Endodermal cell (in vitro differentiated cells): ENCODE measurements at places on chromosomes 5 and 9. TPM values are rescaled to one million over a fixed set of nuclear protein-coding genes. Genes with fewer than 3 reads are reported as not detected.
A peak's percentile ranks its signal among the peaks of the same experiment; 100 is the strongest.

The SLC28A3 gene
- 0.11 TPM in 1 of 2 replicates, not detected in the other for total RNA-seq

The IFNK gene
- total RNA-seq = not detected in 2 replicates

The SYK gene
- 2.5 and 2.7 TPM in 2 replicates for total RNA-seq

The FOXE1 gene
- total RNA-seq = not detected in 2 replicates

The ALDH7A1 gene
- 124 and 133 TPM in 2 replicates for total RNA-seq

The MLANA gene
- not detected in 2 replicates for total RNA-seq

The SV2C gene
- total RNA-seq = not detected in 2 replicates

The FIBCD1 gene
- total RNA-seq = 1.9 to 3.6 TPM (median 2.8 TPM) in 3 replicates

The S1PR3 gene
- 86.8 and 95.2 TPM in 2 replicates for total RNA-seq

The SHOC1 gene
- total RNA-seq = not detected in 3 replicates

The OSMR gene
- total RNA-seq = 4.0 to 4.4 TPM (median 4.1 TPM) in 3 replicates

The TRPM6 gene
- 1.7 and 2.2 TPM in 2 replicates for total RNA-seq

The MYORG gene
- 35.7 to 58.8 TPM (median 56.7 TPM) in 3 replicates for total RNA-seq

The RNF44 gene
- total RNA-seq = 173 and 176 TPM in 2 replicates

DNA sequence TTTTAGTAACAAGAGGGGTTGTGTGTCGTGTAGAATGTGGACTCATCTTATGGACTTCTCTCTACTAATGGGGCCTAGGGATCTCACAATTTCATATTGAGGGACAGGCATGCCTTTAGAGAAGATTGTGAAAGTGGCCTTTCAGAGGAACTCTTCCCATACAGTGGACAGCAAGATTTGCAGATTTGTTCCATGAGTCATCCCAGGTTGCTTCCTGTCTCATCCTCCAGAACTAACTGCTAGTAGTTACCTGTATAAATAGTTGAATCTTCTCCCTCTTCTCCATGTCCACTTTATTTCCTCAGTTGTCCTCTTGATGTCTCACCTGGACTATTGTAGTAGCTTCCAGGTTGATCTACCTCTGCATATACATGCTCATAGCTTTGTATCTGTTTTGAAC lies 997.5 kb upstream of the CTNND2 start:
- no peaks in the 10 kb centered on the region for H3K36me3 ChIP-seq
- H3K27ac ChIP-seq = no peak overlapping the region
- H3K27me3 ChIP-seq = no peaks in the 10 kb centered on the region
- DNase-seq = no peak
- no peaks in the 10 kb centered on the region for H3K4me1 ChIP-seq

- H3K27ac ChIP-seq = no peak overlapping the region
- peak overlapping the region; percentile 75 for H3K4me3 ChIP-seq
- peak; percentile 81 for DNase-seq
Observed at GRCh38 chr9:122218935-122219855, 9.6 kb downstream of the LHX6 start.

GRCh38 chr5:87499478-87500410 lies 87.0 kb upstream of the CCNH start:
- no peaks in the 10 kb centered on the region for H3K36me3 ChIP-seq
- H3K4me3 ChIP-seq = no peak overlapping the region
- H3K27me3 ChIP-seq = no peaks in the 10 kb centered on the region
- no peaks in the 10 kb centered on the region for H3K4me1 ChIP-seq
- DNase-seq = peak; percentile 45

- H3K27me3 ChIP-seq = peaks cover 55% of the 10 kb centered on the region
- no peak for DNase-seq
- no peak overlapping the region for H3K4me3 ChIP-seq
- no peaks in the 10 kb centered on the region for H3K4me1 ChIP-seq
- no peak overlapping the region for H3K27ac ChIP-seq
Observed at GRCh38 chr9:96183751-96184150, 118.2 kb downstream of the HSD17B3 start.

DNA sequence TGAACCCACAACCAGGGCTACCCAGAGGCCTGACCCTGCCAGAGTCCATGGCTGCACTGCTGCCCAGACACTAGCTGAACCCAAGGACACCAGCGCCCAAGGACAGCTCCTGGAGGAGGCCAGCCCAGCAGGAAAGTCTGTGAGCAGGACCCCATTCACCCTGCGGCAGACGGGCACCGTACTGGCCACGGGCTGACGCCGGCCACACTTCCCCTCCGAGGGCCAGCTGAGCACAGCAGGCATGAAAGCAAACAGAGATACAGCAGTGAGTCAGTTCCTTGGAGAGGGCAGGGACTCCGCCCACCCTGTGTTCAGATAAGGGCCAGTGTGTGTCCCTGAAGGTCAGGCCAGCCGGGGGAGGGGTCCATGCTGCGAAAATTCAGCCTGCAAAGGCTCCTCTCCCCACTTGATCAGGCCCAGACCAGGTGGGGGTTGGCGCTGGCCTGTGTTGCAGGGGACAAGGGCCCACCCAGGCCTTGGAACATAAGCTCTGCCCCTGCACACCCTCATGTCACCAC lies 3.2 kb downstream of the RNF208 start:
- DNase-seq = peak; percentile 81
- peaks cover 8% of the 10 kb centered on the region for H3K36me3 ChIP-seq
- H3K27ac ChIP-seq = no peak overlapping the region
- peaks cover 23% of the 10 kb centered on the region for H3K4me1 ChIP-seq

- no peak overlapping the region for H3K27ac ChIP-seq
- DNase-seq = no peak
- no peaks in the 10 kb centered on the region for H3K27me3 ChIP-seq
- H3K4me1 ChIP-seq = no peaks in the 10 kb centered on the region
Observed at GRCh38 chr9:15724016-15724415, 171.2 kb downstream of the CCDC171 start.

DNA sequence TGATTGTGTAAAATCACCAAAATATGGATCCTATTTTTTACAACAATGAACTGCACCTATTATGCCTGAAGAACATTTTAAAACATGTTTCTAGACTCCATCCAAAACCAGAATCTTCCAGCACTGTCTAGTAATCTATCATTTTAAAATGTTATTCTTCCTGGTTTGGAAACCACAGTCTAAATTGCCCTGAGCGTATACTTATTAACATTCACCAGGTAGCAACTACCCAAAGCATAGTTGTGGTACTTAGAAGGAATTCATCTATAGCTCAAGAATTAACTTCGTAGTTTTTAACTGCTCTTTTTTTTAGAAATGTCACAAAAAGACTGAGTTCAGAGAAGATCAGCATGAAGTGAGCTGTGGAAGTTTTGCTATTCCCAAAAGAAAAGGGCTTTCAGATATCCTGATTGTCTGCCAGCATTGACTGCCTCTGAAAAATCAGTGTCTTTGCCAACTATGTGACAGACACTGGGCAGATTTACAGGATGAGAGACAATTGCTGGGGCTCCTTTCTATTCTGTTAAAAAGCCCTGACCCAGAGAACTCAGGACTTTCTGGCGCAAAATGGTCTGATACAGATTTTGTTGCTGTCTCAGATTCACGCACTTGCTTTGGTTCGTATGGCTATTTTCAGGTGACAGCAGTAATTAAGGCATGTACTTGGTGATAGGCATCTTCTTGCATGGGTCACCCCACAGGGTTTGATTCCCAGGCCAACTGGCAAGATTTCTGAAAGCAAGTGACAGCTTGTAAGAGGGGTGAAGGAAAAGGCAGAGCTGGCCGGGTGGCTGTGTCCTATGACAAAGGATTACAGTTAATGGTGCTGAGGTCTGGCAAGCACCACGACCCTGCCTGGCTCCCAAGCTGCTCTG lies 152.5 kb upstream of the RAI14 start:
- H3K27ac ChIP-seq = no peak overlapping the region
- H3K27me3 ChIP-seq = no peaks in the 10 kb centered on the region
- H3K4me1 ChIP-seq = no peaks in the 10 kb centered on the region

DNA sequence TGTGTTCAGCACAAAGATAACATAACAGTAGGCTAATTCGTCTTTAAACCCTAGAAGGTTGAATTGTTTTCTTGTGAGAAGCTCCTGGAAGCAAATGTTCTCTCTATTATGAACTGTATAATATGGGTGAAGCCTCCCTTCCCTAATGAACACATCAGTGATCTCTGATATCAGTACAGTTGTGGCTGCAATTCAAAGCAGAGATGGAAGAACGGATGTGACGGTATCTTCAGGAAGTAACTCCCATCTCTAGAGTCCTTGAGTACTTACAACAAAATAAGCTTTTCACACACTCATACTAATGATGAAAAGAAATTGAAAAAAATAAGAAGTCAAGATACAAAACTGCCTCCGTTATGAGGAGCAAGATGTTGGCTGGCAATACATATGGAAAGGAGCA lies 4.5 kb downstream of the HCN1 start:
- H3K4me1 ChIP-seq = no peaks in the 10 kb centered on the region
- no peaks in the 10 kb centered on the region for H3K36me3 ChIP-seq
- H3K27ac ChIP-seq = no peak overlapping the region
- H3K4me3 ChIP-seq = no peak overlapping the region
- DNase-seq = no peak
- H3K27me3 ChIP-seq = peaks cover 36% of the 10 kb centered on the region

DNA sequence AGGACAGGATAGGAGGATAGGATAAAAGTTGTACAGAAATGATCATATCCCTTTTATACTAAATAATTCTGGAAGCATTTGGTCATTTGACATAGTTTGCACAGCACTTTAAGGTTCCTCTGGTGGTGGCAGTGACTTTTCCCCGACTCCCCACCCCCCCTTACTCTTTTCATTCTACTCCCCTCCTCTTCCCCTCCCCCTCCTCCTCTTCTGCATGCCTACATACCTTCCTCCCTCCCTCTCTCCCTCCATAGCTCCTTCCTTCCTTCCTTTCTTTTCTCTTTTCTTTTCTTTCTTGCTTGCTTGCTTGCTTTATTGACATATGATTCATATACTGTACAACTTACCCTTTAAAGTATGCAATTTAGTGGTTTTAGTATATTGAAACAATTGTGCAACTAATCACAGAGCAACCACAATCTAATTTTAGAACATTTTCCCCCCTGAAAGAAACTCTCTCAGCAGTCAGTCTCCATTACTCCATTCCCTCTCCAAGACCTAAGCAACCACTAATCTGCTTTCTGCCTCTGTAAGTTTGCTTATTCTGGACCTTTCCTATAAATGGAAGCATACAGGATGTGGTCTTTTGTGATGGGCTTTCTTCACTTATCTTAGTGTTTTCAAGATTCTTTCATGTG lies 159.0 kb downstream of the HACD4 start:
- no peak overlapping the region for H3K4me3 ChIP-seq
- H3K27ac ChIP-seq = no peak overlapping the region
- no peak for DNase-seq
- peaks cover 4% of the 10 kb centered on the region for H3K36me3 ChIP-seq
- H3K27me3 ChIP-seq = no peaks in the 10 kb centered on the region

GRCh38 chr5:94432499-94432898 lies 185.9 kb downstream of the KIAA0825 start:
- no peaks in the 10 kb centered on the region for H3K36me3 ChIP-seq
- no peaks in the 10 kb centered on the region for H3K27me3 ChIP-seq
- no peaks in the 10 kb centered on the region for H3K4me1 ChIP-seq
- DNase-seq = no peak
- H3K27ac ChIP-seq = no peak overlapping the region

- no peaks in the 10 kb centered on the region for H3K27me3 ChIP-seq
- H3K36me3 ChIP-seq = no peaks in the 10 kb centered on the region
- no peak overlapping the region for H3K4me3 ChIP-seq
- no peaks in the 10 kb centered on the region for H3K4me1 ChIP-seq
- H3K27ac ChIP-seq = no peak overlapping the region
Observed at GRCh38 chr9:31253800-31254762, 1130.4 kb upstream of the ACO1 start.

DNA sequence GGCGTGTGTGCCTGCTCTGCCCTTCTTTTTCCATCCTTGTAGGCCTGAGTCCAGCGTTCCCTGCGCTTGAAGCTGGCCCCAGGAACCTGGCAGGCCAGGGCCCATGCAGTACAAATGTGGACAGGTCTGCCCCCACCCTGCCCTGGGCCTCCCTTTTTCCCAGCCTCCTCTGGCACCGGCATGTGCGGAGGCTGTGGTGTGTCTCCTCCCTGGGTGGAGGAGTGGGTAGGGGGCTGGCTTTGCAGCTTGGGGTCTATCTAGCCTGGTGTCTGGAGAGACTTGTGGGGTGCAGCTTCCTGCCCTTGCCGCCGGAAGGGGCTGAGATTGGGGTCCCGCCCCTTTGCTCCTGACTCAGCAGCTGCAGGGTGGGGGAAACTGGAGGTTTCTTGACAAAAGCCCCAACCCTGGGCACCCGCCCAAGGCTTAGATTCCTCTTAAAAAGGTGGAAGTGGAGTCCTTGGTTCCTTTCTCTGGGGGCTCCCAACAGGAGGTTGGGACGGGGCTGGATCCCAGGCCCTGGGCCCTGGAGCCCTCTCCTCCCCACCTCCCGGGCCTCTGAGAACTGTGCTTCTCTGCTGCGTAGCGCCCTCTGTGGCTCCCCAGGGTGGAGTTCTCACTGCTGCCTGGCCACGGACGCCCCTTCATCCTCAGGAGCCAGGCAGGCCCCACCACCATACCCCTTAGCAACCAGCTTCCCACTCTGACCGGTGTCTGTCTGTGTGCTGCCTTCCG lies 18.0 kb downstream of the RXRA start:
- no peaks in the 10 kb centered on the region for H3K4me1 ChIP-seq
- H3K27me3 ChIP-seq = no peaks in the 10 kb centered on the region
- no peak overlapping the region for H3K27ac ChIP-seq
- H3K36me3 ChIP-seq = no peaks in the 10 kb centered on the region
- H3K4me3 ChIP-seq = no peak overlapping the region

- no peaks in the 10 kb centered on the region for H3K36me3 ChIP-seq
- peaks cover 3% of the 10 kb centered on the region for H3K4me1 ChIP-seq
- peaks cover 7% of the 10 kb centered on the region for H3K27me3 ChIP-seq
- H3K4me3 ChIP-seq = no peak overlapping the region
Observed at GRCh38 chr9:38096238-38096805, 27.3 kb upstream of the SHB start.

DNA sequence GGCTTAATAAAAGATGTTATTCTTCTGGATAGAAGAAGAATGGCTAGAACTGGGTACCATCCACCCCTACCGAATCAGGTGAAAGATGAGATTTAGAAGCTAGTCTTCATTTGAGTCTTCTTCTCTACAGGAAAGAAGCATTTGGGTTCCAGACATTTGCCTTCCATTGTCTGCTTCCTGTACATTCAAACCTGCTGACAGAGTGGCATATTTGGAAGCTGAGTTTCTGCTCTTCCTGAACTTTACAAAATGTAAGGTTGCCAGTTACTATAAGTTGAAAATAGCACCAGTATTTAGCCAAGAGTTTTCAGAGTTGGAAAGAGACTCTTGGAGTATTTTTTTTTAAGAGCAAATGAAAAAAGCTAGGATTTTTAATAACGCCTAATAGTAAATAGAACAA lies 525.4 kb upstream of the TLE4 start:
- H3K27ac ChIP-seq = no peak overlapping the region
- no peaks in the 10 kb centered on the region for H3K36me3 ChIP-seq
- H3K27me3 ChIP-seq = no peaks in the 10 kb centered on the region
- H3K4me1 ChIP-seq = no peaks in the 10 kb centered on the region
- H3K4me3 ChIP-seq = no peak overlapping the region

DNA sequence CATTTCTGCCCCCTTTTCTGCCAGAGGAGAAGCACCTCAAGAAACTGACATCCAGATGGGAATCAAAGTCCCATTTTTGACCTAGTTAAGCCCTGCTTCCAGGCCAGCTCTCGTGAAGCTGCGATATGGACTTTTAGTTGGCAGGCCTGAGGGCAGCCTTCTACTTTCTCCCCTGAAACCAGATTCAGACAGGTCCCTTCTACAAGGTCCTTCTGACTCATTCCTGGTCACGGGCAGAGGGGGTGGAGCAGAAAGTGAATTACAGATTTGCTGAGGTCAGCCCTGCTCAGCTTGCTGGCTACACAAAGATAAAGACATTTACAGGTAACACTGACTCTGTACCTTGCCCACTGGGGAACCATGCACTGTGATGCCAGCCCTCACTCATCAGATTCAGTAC lies 52.8 kb upstream of the TUT7 start:
- H3K4me3 ChIP-seq = no peak overlapping the region
- no peaks in the 10 kb centered on the region for H3K36me3 ChIP-seq
- peak; percentile 61 for DNase-seq
- peaks cover 44% of the 10 kb centered on the region for H3K27me3 ChIP-seq

- H3K4me3 ChIP-seq = no peak overlapping the region
- no peaks in the 10 kb centered on the region for H3K27me3 ChIP-seq
- no peak overlapping the region for H3K27ac ChIP-seq
- DNase-seq = no peak
- H3K4me1 ChIP-seq = no peaks in the 10 kb centered on the region
- no peaks in the 10 kb centered on the region for H3K36me3 ChIP-seq
Observed at GRCh38 chr5:103466495-103466894, 96.1 kb downstream of the NUDT12 start.
